Esophagus squamous epithelium (tissue), 5 donors: ENCODE measurements at places on chromosomes 5 and 9.

DNA sequence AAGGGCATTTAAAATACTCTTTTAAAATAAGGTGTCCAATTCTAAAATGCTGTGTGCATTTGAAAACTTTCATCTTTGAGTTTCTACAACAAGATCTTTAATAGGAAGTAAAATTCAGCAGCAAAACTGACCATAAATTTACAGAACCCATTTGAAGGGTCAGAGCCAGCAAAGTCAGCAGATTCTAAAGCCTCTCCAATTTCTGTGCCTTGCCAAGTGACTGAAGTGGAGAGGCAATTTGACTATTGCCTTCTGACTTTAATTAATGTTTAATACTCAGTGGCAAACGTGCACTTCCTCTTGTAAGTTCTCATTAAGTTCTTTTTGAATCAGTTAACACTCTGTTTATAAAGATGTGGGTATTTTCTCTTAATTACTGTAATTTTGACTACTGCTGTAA, 155.2 kb downstream of the BAAT start:
- DNase-seq: no peak

- no peak for DNase-seq
Observed at GRCh38 chr5:113240951-113241726, 193.7 kb downstream of the TSSK1B start.

DNA sequence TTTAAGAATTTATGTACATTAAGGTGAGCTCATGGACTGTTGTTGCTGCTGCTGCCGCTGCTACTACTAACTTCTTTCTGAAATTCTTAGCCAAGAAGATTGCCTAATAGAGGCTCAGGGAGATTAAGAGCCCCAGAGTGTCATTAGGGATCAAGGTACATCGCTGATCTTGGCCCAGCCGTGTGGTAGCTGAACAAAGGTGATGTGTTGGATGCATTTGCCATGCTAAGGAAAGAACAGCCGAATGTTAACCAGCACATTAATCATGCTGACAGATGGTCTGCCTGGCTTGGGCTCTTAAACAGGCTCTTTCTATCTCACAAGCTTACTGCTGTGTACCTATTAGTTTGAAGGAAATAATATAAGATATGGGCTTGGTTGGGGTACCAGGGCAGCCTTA, 137.1 kb downstream of the KCTD16 start:
- DNase-seq: no peak

DNA sequence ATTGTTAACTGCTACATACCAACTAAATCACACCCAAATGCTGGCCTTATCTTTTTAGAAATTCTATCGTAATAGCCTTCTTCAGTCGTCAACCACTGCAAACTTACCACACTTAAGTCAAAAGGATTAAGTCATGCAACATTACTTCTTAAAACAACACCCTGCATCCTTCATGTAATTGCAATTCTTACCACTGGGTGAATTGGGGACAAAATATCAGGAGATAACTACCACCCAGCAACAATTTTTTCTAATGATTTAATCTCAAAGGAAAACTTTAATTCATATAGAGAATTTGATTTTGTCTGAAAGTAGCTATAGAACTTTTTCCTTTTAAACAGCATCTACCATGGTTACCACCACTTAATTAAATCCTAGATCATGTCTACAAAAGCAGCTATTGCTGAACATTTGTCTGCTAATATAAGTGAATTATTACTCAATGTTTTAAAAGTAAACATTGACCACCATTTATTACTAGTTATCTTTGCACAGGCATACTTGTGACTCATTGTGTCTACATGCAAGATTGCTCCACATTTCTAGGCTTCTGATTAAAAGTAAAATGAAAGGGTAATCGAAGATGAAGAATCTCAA, 10.5 kb downstream of the MLLT3 start:
- no peak for DNase-seq

GRCh38 chr9:10127867-10128266, 484.9 kb downstream of the PTPRD start:
- no peak for DNase-seq

DNA sequence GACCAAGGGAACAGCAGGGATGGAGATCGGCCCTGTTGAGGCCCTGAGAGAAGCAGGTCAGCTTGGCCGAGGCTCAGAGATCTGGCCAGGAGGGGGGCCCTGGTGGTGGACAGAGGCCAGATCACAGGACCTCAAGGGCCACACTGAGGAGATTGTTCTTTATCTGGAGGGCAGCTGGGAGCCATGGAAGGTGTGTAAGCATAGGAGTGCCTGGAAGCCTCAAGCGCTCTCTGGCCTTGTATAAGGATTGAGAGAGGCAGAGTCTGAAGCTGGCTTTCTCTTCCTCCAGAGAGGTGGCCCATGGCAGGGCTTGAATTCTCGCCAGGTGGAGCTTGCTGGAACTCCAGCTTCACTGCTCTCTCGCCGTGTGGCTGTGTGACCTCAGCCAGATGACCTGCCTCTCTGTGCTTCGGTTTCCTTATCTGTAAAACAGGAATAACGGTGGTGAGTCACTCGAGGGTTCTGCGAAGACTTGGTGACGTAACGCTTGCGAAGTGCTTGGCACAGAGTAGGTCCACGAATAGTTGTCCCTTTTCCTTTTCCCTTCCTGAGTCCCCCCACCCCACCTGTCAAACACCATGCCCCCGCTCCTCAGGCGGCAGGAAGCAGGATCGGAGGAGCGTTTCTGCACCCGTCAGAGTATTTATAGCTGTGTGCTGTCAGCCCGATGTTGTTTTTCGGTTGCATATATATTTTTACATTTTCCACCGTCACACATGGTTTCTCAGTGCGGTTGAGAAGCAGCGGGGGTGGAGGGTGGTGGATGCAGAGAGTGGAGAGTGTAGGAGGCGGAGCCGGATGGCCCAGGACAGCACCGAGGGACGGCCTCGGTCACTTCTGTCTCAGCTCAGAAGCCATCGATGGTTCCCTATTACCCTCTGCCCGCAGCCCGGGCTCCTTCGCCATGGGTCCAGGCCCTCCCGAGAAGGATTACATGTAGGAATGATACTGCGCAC, 17.0 kb upstream of the CRB2 start:
- no peak for DNase-seq

- no peak for DNase-seq
Observed at GRCh38 chr5:88390481-88390880, 121.8 kb upstream of the TMEM161B start.

DNA sequence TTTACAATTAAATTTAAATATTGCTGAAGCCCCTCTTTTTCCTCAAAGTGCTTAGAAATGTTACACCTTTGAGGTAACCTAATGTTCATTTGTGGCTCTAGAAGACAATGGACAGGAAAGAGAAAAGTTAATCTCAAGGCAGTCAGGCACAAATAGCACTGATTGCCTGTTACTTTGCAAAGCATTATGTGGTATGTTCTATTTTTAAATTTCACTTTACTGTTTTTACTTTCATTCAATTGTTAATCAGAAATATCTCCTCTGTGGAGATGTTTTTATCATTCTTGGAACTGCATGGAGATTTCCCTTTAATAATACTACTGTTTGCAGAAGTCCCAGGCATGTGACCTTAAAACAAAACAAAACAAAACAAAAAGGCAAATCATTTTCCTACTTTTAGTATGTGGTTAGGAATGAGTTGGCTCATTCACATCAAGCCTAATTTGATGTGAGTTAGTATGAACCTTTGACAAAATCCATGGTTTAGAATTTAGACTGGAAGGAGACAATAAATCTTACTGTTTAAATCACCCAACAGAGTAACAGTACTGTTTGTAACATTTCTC, 67.5 kb downstream of the CWC27 start:
- DNase-seq: no peak

- no peak for DNase-seq
Observed at GRCh38 chr5:132641241-132641723, 16.7 kb upstream of the IL13 start.

DNA sequence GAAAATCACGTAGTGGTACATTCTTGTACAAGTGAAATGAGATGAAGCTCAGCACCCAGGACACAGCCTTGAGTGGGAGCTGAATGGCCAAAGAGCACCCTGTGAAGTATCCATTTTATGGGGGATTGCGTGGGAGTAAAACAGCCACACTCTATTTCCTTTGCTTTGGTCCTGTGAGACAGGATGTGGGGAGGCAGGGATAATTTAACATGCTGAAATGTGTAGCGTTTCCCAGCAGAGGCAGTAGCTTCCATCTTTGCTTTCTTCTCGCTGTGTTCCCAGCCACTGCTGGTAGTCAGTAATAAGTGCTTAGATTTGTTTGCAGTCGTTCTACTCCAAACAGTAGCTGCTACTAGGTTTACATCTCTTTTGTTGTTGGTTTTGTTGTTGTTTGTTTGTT, 4.4 kb downstream of the IL31RA start:
- no peak for DNase-seq

GRCh38 chr5:94066437-94067207, 325.2 kb upstream of the POU5F2 start:
- no peak for DNase-seq

- no peak for DNase-seq
Observed at GRCh38 chr5:43401827-43402226, 10.4 kb downstream of the CCL28 start.

DNA sequence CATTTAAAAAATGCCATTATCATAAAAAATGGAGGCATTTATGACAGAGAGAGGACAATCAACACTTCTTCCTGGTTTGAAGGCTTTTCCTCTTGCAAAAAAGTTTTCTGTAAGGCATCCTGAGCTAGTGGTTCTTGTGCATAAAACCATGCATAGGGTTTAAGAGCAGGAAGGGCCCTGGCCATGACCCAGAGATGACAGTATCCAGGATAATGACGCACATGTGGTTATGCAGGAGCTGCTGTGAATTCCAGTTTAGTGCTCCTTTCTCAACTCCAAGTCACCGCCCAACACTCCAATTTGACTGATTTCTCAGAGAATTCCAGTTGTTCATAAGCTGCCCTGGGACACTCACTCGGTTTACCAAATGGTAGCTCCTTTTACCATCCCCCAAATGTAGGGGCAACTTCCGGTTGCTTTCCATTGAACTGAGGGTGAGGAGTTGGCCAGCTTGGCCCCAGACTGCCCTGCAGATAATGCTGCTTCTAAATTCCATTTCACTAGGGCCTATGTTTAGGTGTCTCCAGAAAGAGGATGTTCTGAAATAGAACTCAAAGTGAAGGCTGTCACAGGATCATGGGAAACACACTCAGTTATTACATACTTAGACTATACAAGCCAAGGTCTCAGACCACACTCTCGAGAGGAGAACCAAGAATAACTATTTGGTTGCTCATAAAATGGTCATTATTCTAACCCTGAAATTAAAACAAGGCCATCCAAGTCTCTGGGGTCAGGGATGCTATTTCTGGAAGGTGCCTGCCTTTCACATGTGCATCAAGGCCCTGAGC, 179.1 kb downstream of the SLIT3 start:
- no peak for DNase-seq

DNA sequence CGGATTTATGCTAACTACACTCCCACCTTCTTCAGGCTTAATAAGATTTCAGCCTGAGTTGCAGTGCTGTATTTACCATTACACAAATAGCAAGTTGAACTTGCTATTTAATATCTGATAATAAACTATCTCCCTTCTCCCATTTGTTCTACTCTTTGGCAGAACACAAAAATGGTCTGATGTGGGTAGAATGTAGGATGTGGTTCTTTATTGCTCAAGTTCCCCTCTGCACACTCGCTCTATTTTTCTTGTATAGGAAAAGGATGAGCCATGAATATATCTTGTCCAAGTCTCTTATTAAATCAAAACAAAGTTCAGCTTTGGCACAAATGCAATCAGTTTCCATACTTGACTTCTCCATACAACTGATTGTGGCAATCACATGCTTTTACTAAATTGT, 37.2 kb upstream of the KIF2A start:
- no peak for DNase-seq

DNA sequence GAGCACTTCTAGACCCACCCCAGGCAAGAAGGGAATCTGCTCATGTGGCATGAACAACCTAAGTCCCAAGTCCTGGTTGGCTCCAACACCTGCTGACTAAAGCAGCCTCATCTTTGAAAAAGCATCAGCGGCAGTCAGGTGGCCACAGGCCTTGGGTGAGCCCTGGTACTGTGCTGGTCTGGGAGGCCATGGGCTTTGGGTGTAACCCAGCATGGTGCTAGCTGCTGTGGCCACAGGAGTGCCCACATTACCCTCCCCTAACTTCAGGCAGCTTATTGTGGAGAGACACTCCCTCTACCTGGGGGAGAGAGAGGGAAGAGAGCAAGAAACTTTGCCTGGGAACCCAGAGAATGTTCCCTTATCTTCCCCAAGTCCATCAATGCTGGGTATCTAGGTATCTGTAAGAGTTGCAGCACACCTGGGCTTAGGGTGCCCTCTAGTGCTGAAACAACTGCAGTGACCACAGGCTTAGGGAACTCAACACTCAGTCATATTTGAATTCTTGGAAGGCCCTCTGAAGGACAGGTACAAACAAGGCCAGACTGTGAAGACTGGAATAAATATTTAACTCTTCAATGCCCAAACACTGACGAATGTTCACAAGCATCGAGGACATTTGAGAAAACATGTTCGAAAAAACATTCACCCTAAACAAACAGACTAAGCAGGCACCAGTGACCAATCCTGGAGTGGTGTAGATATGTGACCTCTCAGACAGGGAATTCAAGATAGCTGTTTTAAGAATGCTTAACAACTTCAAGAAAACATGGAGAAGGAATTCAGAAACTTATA, 69.9 kb upstream of the OR2K2 start:
- DNase-seq: no peak

DNA sequence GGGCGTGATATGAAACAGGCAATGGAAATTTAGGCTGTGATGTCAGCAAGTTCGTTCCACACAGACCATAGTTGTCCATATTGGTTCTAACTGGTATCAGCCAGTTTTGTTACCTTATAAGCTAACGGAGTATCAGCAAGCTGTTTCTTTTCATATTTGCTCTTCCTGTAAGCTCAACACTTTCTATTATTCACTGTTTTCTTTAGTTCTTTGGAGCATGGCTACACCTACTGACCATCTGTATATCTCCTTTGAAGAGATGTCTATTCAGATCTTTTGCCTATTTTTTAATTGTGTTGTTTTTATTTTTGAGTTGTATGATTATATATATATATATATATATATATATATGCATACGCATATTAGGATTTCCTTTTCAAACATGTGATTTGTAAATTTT, 1057.2 kb upstream of the CDH10 start:
- no peak for DNase-seq

- no peak for DNase-seq
Observed at GRCh38 chr9:92482329-92482728, at the start of gene ASPN. Gene ASPN (minus strand): TSS chr9:92482506.
